H54 (cell line): ENCODE measurements at places on chromosomes 4 and X.

GRCh38 chrX:20265726-20266681 lies 705 bp downstream of the RPS6KA3 start:
- DNase-seq: no peak

DNA sequence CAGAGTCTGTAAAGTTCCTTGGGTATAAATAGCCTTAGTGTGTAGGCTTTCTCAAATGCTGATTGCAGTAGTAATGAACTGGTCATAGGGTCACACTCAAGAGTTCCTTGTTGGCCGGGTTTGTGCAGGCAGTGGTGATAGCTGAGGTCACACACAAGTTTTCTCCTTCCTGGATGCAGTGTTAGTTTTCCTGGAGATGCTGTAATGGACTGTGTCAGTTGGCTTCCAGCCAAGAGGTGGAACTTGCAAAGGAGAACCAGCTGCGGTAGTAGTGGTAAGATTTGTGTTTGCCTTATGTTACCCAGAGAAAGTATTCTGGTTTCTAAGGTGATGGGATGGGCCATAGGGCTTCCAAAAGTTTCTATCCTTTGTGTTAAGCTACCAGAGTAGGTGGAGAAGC lies 409.8 kb upstream of the FRG1 start:
- DNase-seq: no peak

DNA sequence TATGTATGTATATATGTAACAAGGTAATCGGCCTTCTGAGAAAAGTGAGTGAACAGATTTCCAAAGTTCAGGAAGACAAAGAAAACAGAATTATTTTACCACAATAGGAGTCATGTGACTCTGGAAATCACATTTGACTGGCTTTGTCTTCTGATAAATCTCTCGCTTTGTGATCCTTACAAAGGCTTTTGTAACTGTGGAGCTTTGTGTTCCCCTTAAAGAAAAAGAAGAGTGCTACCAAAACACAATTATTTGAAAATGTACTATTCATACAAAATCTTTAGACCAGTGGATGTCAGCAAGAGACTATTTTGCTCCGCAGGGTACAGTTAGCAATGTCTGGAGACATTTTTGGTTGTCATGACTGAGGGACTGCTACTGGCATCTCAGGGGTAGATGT lies 238.8 kb downstream of the LDB2 start:
- no peak for DNase-seq

DNA sequence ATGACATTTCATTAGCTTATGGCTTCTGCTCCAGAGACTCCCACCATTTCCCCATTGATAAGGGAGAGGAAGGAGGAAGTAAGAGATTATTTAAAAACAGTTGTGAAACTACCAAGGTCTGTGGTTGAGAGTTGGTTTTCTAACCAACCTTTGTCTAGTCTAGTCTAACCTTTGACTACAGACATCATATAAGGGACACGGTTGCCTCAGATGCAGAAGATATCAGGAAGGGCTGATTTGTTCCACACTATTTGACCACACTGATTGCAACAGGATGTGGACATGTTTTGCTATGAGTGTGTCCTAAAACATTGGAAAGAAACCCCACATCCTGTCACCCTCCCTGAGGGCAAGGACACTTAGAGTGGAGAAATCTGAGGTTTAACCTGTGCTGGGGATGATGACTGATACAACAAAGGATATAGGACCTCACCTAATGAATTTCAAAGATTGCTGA lies 53.0 kb downstream of the COQ2 start:
- no peak for DNase-seq

GRCh38 chr4:866068-866760 lies 40.3 kb upstream of the CPLX1 start:
- no peak for DNase-seq
